ENCODE measurements at places on chromosomes 1 and 21.
A peak's percentile ranks its signal among the peaks of the same experiment; 100 is the strongest.

- ATAC-seq, result no peak
Measured at GRCh38 chr1:78370779-78371482, 119.8 kb upstream of the PTGFR start.

GRCh38 chr21:45588086-45588825 is 46.0 kb upstream of the SLC19A1 start:
- ATAC-seq, result no peak

DNA sequence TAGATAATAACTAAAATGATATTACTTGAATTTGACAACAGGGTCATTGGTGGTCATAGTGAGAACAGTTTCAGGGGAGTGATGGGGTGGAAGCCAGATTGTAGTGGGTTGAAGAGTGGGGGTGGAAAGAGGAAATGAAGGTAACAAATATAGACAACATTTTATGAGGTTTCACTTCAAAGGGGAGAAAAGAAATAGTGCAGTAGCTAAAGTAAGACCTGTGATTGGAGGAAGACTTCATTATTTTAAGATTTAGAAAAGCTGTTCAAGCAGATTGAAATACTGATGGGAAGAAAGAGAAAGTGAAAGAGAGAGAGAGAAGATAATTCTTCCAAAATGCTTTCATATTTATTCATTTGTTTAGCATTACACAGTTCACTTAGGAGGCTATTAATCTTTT is 52.0 kb upstream of the KCNA3 start:
- ATAC-seq, result peak; percentile 84

- no peak for ATAC-seq
Measured at GRCh38 chr1:176102768-176103350, 104.2 kb downstream of the COP1 start.

GRCh38 chr1:39082010-39082799 is 56.1 kb downstream of the NDUFS5 start:
- ATAC-seq, result peak; percentile 25

- ATAC-seq, result no peak
Measured at GRCh38 chr1:218346391-218347204, 1.5 kb downstream of the TGFB2 start.

DNA sequence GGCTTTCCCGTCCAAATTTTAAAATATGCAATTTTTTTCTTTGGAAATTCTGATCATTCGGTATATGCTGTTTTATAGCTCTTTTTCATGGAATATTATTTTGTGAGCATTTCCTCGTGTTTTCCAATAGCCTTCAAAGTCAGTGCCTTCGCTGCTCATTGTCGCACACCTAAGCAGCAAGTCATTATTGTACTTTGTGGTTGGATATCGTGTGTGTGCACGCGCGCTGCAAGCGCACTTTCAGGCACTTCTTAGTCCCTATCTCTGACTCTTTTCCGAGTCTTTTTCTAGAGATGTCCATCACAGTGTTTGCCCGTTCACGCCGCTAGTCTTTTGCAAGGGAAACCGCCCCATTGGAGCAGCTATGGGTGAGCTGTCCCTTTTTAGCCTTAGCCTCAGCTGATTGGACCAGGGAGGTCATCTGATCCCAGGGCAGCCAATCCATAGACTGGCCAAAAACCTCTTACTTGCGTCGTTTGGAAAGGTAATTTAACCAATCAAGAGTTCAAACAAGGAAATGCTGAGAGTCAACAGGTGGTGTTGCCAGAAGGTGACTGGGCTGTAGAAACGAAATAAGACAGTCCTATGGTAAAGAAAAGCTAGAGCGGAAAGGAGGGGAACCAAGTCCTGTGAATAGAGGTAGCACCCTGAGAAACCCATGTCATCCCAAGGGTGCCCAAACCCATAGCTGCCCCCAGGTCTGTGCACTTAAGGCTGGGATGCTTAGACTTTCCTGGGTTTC is 710 bp upstream of the HYI start:
- peak; percentile 88 for ATAC-seq

- ATAC-seq, result no peak
Measured at GRCh38 chr1:44848456-44849181, 5.6 kb upstream of the PTCH2 start.

- no peak for ATAC-seq
Measured at GRCh38 chr1:162131400-162132321, 62.2 kb downstream of the NOS1AP start.

- ATAC-seq, result peak; percentile 72
Measured at GRCh38 chr1:66446261-66447001, 87.5 kb upstream of the SGIP1 start.
